ENCODE measurements at places on chromosomes 4 and X.

DNA sequence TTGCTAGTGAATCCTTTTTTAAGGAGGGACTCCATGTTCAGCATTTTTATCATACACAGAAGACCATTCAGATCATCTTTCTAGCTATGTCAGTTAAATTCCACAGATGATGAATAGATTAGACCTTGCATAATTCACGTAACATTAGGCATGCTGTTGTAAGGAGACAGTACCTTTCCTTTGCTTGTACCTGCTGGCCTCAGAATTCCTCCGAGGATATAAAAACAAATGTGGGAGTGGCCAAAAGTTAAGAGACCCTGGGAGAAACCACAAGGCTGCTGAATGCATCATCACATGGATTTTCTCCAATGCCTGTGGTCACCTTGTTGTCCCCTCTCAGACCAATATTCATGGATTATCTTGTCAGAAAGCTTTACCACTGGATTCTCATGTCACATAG lies 201.4 kb downstream of the MAGEB17 start:
- no peak for DNase-seq

DNA sequence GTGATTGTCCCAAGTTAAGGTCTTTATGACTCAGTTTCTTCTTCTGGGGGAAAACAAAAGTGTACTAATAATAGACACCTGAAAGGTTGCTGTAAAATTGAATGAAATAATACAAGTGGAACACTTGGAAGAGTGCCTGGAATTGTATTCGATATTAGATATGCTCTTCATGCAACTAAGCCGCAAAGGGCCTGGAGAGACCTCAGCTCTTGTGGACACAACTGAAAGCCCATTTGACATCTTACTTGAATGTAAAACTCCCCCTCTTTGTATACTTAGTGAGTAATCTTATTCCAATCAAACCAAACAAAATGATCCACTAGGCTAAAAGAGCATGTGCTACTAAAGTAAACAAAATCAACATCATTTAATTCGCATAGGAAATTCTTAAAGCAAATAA lies 511 bp upstream of the MAP9 start:
- no peak for DNase-seq

DNA sequence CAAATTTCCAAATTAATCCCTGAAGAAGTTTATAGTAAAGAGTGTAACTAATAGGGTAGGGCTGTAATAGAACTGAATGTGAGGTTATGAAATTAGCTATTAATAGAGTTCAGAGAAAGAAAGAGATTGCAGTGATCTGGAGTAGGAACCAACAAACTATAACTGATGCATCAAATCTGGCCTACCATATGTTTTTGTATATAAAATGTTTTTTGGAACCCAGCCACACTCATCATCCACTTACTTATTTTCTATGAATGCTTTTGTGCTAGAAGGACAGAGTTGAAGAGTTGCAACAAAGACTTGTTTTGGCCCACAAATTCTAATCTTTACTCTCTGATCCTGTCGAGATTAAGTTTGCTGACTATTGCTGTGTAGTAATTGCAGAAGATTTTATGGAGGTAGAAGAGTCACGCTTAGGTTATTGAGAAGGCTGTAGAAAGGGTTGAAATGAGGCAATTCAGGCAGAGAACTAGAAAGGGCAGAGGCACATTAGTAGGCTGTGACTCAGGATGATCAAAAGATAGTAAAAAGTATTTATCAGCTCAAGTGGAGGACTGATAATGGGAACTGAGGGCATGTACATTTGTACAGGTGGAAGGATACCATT lies 298.7 kb upstream of the EMCN start:
- DNase-seq: no peak

DNA sequence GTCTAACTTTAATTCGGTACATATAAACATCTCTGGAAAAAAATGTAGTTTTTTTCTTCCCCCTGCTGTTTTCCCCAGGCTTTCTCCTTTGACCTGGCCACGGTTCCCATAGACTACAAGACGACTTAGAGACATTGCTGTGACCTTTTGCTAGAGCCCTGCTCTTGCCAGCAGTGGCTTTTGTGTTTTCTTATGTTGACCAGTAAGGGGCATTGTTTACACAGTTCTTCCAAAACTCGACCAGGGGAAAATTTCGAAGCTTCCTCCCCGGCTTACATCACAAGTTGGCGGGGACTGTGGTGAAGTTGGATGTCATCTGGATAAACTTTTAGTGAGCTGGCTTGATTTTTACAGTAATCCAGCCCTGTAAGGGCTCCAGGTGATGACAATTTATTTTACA lies 9.3 kb downstream of the CCDC160 start:
- no peak for DNase-seq

DNA sequence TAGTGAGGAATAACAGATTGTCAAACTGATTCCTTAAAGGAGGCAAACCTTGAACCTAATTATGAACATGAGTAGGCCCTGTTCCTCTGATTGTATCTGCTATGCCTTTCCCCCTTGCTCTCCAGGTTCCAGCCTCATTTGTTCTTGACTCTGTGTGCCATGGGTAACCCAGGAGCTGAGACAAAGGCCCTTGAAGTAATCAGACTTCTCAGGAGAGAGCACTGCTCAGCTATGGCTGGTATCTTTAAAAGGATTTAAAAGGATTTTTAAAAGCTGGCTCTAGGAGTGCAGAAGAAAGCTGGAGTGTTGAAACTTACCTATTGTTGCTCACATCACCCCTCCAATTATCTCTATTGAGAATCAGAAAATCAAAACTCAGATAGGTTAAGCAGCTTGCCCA lies 1565.5 kb upstream of the AGA start:
- no peak for DNase-seq

GRCh38 chr4:94841864-94842221 lies 84.1 kb downstream of the BMPR1B start:
- no peak for DNase-seq

- DNase-seq: no peak
Measured at GRCh38 chr4:35399912-35400311, 844.4 kb downstream of the ARAP2 start.

- DNase-seq: no peak
Measured at GRCh38 chr4:182770259-182770995, 146.8 kb downstream of the DCTD start.

GRCh38 chr4:138927072-138927471 lies 88.5 kb upstream of the NOCT start:
- no peak for DNase-seq

DNA sequence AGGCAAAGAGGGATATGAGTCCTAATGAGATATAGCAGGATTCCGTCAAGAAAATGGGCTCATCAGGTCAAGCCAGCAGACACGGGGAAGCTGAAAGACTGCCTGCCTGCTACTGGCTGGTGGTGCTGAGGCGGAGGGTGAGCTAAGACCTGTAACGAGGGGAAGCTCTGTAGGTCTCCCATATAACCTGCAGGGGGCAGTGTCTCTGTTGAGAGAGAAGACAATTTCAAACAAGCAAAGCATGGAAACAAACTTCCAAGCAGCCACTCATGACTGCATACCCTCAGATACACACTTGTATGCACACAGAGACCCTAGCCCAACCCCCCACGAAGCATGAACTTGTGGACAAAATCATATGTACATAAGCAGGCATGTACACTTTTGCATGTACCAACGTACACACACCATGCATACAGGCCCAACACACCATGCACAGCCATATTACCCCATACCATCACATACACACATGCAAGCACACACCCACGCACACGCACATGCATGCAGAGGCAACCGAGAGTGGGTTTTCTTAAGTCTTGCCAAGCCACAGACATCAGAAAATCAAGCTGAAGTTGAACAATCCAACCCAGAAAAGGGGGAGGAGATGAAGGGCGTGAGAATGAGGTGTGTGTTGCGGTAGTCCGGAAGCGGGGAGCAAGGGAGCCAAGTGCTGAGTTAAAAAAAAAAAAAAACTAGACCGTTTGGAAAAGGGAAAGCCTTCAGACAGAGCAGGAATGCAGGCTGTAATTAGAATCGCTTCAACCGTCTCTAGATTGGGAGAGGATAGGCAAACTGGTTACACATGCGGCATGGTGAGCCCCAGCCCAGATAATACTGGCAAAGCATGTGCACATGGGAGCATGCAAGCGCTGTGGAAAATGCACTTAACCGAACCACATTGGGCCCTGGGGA lies 71.0 kb downstream of the PJA1 start:
- DNase-seq: no peak

DNA sequence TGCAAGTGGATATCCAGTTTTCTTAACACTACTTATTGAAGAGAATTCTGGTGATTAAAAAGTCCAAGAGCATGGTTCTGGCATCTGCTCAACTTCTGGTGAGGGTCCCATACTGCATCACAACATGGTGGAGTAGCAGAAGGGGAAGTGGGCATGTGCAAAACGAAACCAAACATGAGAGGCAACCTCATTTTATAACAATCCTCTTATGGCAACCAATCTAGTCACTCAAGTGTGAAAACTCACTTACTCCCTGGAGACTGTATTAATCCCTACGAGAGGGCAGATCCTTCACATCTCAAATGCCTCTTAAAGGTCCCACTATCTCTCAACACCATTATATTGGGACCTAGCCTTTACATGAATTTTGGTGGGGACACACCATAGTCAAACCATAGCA lies 55.4 kb upstream of the TRO start:
- DNase-seq: no peak

DNA sequence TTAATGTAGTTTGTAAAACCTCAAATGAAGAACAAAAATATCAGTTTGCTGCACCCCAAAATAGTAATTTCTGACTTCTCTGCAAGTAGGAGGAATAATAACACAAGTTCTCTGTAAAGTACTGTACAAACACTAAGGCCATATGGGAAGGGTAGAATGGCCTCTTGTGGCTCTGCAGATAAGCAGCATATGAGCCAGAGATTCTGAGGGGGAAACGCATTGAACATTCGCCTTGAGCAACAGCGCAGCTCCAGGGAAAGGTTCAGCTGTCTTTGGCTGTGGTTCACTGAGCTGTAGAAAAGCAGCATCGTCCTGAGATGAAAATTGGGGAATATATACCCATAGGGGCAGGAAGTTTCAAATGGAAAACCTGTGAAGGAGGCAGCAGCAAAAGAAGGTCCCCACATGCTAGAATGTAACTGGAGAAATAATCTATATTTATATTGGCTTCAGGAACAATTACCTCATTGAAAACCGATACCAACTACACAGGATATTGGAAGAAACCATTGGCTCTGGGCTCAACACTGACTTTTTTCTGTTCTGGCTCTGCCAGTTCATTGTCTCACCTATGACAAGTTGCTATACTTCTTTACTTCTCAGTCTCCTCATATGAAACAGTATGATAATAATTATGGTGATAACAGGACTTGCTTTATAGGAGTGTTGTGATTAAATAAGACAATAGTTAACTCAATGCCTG lies 357.6 kb upstream of the CPEB2 start:
- DNase-seq: no peak

DNA sequence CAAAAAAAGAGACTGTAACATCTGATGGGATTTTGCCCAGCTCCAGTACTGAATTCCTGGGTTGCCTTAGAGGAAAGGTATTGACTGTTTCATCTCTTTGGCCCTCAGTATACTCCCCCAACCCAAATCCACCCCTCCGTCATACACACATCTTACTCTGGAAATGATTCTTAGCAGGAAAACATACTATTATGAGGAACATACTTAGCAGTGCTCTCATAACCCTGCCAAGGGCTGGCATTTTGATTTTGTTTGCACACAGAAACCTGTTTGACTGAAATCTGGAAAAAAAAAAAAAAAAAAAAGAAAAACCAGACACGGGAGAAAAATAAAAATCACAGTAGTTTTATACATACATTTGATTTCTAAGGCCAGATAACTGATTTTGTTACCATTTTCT lies 19.4 kb upstream of the AR start:
- no peak for DNase-seq

- no peak for DNase-seq
Measured at GRCh38 chr4:6718932-6719610, 3.1 kb downstream of the BLOC1S4 start.

GRCh38 chr4:15253349-15253748 lies 174.5 kb upstream of the C1QTNF7 start:
- DNase-seq: no peak
